Natural killer cell treated with Interleukin-12 subunit alpha and Interleukin-12 subunit beta and Interleukin-15 and Interleukin-18, amount 100 ng/mL, for 72 hours (primary cell): ENCODE measurements at places on chromosomes 13 and 19.

- no peak for DNase-seq
Observed at GRCh38 chr13:51769455-51770127, 34.4 kb downstream of the DHRS12 start.

GRCh38 chr13:82747291-82747690 lies 1135.0 kb downstream of the SLITRK1 start:
- no peak for DNase-seq

- no peak for DNase-seq
Observed at GRCh38 chr19:16676101-16676798, 15.3 kb downstream of the TMEM38A start.

DNA sequence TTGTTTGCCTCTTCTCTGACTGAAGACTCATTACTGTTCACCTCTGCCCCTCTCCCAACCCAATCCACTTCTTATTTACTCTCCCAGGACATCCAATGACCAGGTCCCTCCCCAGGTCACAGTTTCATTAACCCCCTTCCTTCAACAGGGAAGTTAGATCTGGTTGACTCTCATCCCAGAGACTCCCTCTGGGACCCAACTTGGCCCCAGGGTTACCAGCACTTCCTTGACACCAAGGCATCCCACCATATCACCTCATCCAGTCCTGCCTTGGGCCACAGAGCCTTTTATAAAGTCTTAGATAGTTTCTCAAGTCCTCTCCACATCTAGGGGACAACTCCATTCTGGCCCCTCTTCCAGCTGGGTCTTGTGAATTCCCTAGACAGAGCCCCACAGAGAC lies 470.6 kb upstream of the TSHZ3 start:
- no peak for DNase-seq

DNA sequence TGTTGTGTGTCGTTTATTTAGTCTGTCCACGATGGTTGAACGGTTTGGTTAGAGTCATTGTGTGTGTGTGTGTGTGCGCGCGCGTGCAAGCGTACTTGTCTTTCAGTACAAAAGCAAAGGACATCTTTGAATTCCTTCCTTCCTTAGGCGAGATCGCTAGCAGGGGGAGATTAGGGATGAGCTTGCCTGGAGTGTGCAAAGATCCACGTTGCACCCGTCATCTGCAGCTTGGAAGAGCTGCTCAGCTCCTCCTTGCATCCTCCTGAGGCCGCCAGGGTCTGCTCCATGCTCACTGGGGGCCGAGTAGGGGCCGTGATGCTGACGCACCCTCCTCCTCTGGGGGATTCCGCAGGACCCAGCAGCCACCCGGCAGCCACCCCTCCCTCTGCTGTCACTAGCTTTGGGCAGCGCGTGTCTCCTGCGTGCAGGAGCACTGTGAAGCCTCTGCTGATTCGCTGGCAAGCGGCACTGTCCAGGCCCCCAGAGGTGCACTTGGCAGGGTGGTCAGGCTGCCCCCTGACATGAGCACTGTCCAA lies 137.3 kb downstream of the KDM4B start:
- no peak for DNase-seq

DNA sequence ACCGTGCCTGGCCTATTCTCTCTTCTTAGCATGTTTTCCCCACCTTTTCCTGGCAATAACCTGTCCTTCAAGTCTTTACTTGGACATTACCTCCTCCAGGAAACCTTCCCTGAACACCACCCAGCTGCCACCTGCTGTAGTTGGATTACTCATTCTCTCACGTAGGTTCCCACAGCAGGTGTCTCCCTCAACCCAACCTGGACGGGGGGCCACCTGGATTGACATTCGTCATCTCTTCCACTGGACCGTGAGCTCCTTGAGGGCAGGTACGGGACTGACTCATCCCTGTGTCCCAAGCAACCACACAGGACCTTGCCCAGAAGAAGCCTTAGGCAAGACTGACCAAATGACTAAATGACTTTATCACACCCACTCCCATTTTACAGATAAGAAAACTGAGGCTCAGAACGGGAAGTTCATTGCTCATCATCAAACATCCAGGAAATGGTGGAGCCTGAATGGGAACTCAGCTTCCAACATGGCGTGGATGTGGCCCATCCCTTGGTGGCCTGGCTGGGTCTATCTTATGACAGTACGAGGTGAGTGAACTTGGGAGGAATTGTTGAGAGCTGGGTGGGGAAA lies 3.5 kb upstream of the KLK6 start:
- no peak for DNase-seq

DNA sequence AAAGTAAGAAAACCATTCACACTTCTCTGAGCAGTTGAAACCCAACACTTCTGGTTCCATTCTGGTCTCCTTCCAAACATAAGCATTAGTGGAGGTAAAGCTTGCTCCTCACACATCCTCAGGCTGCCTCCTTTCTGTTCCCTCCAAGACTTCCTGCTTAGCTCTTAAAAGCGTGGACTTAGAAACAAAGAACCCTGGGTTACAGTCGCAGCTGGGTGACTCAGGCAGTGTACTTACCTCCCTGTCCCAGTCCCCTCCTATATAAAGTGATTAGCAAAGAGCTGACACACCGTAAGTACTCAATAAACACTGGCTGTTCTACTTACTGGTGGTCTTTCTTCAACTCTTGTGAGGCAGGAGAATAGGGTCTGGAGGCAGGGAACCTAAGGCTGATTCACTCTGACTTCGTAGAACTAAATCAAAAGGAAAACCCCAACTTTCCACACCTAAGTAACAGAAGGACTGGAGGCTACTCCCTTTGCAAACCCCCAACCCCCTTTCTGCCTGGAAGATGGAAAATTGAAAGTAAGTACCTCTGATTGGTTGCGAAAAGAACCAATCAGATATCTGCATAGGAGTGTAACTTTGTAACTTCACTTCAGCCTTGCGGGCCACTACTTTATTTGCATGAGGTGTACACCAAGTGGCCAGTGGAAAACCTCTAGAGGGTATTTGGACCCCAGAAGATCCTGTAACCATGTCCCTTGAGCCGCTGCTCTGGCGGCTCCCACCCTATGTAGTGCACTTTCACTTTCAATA lies 165.4 kb downstream of the SUCLA2 start:
- DNase-seq: no peak

- DNase-seq: no peak
Observed at GRCh38 chr19:491146-491741, 5.0 kb upstream of the MADCAM1 start.

GRCh38 chr19:27794494-27795042 lies 1418.4 kb downstream of the UQCRFS1 start:
- peak; percentile 67 for DNase-seq

DNA sequence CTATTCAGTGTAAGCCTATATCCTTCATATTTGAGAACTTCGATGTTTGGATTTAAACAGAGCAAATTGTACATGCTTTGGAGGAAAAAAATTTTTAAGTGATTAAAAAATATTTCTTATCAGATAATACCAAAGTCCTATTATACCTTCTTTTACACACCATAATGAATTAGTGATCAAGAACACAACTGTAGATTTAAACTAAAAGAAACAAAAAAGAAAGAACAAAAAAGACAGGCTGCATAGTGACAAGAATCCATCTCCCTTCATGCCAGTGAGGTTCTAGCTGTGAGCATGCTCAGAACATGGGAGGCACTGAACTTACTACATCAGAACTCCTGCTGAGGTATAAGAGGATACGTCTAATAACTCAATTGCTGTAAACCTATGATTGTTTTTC lies at the start of gene RXFP2:
Gene RXFP2 (plus strand): TSS at position 301 of the 400 bp plus-strand sequence. CDS start 87 bp downstream, at position 388.
- DNase-seq: no peak

DNA sequence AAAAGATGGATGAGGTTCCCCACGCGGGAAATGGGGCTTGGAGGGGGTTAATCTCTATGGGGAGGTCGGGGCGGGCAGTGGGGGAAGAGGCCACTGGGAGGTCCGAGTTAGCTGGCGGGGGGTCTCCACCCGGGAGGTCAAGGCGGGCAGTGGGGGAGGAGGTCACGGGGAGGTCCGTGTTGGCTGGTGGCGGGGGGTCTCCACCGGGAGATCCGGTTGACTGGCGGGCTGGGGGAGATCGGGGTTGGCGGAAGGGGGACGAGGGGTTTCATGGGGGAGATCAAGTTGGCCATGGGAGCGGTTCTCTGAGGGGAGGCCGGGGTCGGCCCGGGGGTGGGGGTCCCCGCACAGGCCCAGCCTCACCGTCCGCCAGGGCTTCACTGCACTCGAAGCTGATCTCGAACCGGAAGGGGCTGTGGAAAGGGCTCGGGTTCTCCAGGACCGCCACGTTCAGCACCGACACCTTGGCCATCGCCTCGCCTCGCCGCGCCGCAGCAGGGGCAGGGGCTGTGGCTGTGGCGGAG lies 342 bp downstream of the ASF1B start:
- no peak for DNase-seq

- DNase-seq: no peak
Observed at GRCh38 chr13:56317841-56318240, 822.9 kb upstream of the PRR20A start.

DNA sequence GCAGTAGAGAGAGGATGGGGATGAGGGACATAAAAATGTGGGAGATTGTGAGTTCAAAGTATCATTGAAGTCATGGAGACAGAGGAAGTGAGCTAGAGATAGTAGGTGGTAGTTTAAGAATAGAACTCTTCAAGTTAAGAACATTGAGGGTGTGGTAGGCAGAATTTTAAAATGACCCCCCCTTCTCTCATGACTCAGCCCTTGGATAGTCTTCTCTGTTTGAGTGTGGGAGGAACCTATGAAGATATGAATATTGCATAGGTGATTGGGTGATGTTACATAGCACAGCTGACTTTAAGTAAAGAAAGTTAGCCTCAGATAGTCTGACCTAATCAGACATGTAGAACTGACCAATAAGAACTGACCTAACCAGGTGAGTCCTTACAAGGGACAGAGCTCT lies 418.6 kb downstream of the FOXO1 start:
- no peak for DNase-seq

- no peak for DNase-seq
Observed at GRCh38 chr13:33132644-33133440, 116.6 kb downstream of the KL start.

DNA sequence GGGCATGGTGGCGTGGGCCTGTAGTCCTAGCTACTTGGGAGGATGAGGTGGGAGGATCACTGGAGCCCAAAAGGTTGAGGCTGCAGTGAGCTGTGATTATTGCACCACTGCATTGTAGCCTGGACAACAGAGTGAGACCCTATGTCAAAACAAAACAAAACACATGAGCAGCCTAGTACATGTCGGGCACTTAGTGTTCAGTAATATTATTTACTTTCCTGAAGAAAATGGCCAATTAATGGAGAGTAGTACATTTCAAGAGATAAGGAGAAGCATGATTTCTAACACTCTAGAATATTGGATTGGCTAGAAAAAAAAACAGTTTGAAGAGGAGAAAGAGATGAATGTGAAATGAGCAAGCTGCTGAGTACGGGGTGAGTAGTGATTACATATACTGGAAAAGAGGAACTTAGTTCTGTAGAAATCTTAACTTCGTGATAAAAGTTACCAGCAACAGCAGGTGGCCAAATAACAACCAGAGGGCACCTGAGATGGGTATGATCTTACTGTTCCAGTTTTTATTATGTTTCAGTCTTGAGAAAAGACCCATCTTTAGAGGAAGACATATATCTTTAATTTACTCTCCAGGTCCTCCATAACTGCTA lies 36.2 kb downstream of the SPATA13 start:
- no peak for DNase-seq

GRCh38 chr19:14761607-14762006 lies 16.8 kb downstream of the ADGRE2 start:
- DNase-seq: no peak

- DNase-seq: no peak
Observed at GRCh38 chr19:38799104-38799503, 10.1 kb downstream of the LGALS7B start.

DNA sequence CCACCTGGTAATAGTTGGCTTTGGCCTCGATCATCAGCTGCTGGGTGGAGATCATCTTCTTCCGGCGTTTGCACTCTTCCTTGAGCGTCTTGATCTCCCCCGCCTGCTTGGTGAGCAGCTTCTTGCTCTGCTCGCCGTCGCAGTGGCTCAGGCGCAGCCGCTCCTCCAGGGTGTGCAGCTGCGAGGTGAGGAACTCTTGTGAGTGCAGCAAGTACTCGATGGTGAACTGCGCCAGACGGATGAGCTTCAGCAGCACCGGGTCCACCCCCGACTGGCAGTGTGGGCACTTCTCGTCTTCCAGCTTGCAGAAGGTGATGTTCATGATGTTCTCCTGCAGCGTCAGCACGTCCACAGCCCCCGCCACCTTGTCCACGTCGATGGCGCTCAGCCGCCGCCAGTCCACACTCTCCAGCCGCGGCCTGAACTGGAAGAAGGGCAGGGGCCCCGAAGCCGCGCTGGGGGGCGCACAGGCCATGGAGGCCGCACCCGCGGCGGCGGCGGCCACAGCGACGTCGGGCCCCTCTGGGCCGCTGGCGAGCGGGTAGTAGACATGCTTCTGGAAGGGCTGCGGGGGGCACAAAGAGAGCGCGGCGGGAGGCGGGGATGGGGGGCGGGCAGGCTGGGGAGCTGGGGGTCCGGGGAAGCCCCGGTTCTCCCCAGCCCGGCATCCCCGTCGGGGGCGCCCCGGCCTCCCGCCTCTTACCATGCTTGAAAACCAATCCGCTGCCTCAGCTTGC lies 3.0 kb downstream of the DZIP1 start:
- no peak for DNase-seq

DNA sequence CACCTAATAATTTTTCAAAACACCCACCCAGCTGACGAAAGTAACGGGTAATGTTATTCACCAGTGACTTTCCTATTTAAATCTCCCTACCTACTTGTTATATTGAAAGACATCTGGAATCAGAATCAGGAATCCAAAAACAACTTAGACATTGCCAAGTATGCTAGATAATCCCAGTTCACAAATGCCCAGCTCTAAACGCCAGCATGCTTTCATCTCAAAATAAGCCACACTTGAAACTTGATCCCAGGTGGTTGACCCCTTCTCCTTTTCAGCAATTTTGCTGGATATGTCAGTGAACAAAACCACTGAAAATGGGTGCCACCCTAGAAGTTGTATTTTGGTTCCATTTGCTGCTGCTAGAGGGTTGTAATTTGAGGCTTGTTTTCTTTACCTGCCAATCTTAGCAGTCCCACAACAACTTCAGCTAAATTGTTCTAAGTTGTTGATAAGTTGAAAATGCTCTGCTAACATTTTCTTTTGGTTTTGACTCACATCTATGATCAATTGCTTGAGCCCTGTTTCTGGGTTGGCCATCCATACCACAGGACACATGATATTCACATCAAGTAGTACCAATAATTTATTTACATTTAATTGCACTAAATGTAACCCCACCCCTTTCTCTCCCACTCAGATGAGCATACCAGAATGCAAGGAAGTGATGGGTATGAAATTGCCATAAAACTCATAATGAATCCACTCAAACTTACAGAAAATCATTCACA lies 66.4 kb downstream of the DCT start:
- no peak for DNase-seq

DNA sequence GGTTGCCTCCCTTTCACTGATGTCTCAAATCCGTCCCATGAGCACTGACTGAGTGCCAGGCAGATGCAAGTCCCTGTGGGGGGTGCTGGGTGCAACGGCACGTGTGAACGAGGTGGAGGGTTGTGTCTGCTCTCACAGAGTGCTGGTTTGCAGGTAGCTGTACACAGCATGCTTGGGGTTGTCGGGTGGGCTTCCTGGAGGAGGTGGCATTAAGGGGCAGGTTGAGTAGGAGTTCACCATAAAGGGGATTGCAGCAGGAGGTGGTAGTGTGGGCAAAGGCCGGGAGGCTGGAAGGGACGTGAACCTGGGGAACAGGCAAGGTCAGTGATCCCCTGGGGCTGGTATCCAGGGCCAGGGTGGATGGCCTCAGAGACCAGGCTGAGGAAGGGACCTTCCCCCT lies 17.2 kb downstream of the COLGALT1 start:
- no peak for DNase-seq
